Inflammatory macrophage (primary cell): ENCODE measurements at places on chromosomes 12 and 14.

DNA sequence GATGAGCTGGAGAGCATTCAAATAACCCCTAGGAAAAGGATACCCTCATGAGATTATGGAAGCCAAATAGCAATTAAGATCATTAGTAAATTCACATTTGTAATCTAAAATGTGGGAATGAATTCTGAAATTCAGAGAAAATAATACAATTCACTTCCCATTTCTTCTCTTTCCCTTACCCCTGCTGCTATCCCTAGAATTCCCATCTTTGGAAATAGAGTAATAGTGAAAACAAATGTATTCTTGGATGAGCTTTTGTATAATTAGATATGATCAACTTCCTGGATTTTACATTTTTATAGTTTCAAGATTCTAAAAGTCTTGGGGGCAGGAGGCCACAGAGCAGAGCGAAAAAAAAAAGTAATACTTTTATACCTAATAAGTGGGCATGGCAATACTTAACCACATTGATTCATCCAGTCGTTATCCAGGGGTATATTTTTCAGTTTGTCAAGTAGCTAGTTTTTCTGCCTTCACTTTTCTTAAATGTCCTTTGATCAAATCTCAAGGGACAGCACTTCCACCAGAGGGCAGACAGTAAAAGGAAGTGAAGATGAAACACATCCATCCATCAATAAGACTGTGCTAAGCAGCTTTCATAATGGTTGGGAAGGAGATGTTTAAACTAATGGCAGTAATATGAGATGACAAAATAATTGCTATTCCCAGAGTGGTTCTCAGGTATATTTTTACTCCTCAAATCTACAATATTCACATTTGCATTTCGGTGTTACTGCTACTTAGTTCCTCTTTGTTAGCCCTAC, 401.3 kb downstream of the DIO2 start:
- no peak for DNase-seq

DNA sequence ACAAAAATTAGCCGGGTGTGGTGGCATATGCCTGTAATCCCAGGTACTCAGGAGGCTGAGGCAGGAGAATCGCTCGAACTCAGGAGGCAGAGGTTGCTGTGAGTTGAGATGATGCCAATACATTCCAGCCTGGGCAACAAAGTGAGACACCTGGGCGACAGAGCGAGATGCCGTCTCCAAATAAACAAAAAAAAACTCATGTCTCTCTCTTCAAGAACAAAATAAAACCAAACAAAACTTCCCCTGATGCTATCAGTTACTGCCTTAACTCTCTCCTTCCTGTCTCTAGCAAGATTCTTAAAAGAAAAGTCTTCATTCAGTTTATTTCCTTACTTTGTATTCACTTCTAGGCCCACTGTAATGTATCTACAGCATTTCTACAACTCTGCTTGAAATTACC, 20.8 kb downstream of the KLHL28 start:
- DNase-seq: no peak

- no peak for DNase-seq
Observed at GRCh38 chr14:26463136-26463535, 134.7 kb downstream of the NOVA1 start.

GRCh38 chr12:51025338-51025835, 797 bp downstream of the SLC11A2 start:
- DNase-seq: no peak

DNA sequence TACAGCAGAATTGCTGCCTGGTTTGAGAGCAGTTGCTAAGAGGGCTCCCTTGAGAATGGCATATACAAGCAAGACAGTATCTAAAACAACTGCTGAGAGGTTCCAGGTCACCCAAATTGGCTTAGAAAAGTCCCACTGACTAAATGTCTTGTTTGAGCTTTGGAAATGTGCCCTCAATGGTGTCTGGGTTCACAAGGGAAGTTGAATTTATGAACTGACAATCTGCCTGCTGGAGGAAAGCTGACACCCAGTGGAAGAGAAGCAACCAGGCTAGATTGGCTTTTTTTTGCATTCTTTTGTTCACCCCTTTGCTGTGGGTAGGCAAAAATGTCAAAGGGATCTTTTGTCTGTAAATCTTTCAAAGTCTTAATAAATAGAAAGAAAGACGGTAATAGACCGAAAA, 44.6 kb upstream of the NPFF start:
- no peak for DNase-seq

DNA sequence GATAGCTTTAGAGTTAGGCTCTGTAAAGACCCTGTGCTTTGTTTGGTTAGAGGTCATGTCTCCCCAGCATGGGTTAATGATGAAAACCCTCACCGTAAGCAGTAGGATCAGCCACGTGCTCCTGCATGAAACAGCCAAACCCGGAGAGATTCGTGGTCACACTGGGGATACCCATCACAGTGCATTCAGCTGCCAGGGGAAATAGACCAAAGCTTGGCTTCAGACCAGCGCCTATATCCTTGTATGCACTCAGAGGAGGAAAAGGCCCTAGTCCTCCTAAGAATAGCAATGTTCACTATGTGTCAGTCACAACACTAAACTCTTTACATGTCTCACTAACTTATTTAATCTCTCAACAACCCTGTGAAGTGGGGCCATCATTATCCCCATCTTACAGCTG, 16.3 kb downstream of the SPX start:
- no peak for DNase-seq

DNA sequence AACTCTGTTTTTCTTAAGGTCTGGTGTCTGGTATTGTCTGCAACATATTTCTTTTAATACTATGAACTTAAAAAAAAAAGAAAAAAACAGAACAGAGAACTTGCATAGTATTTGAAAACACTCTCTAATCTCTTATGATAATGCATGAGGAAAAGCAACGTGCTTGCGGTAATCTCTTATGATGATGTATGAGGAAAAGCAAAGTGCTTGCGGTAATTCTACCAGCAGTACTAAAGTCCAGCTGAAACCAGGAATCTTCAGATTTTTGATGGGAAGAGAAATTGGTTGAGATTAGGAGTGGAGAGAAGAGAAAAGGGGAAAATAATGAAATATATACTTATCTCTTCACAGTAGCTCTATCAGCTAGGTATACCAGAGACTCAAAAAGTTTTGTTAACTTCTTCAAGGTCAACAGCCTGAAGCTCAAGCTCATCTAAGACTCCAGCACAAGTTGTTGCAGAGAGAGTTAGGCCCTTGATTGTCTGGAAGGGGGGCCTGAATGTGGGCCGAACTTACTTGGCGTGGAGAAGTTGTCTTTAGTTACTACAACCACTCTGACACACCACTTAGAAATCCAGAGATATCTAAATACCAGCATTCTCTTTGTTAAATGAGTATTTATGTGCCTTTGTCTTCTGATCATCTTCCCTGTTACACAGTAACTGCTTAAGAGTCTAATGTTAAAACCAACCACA, 240.4 kb downstream of the PRKD1 start:
- DNase-seq: no peak

- DNase-seq: peak; percentile 97
Observed at GRCh38 chr14:55107766-55108554, 21.1 kb upstream of the LGALS3 start.

GRCh38 chr12:53756300-53757100, 4.7 kb upstream of the CISTR start:
- no peak for DNase-seq

DNA sequence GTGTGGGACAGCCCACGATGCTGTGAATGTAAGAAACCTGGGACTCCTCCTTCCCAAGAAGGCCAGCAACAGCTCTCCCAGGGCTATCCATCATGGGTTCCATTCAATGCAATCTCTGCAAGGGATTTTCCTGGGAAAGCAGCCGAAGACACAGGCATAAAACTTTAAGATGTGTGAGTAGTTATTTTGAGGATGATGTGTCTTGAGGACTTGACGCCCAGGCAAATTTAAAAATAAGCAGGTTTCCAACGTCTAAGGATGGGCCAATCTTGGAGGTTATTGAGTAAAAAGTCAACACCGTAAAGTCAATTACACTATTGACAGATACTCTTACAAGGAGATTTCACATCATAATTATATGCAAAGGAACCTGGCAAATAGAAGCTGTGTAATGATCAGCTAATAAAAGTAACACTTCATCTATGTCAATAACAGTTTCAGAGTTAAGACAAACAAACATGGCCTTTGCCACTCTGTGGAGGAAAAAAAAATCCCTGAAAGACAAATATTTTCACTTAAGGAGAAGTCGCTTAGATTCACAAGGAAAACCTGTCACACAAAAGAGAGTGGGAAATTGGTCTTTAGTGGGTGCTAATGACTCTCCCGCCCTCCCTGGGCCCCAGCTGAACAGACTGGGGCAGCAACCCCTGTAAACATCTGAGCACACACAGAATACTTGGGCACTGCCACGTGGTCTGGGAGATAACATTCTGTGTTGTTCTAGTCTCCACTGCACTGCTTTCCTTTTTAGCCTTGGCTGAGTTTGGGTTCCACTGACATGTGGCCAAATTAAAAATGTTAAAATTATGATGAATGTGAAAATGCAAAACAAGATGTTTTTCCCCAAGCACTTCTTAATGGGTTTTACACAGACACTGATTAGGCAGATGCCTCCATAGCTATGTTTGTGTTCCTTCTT, 240.9 kb downstream of the FOXN3 start:
- DNase-seq: no peak

GRCh38 chr14:60760644-60761364, 26.2 kb downstream of the MNAT1 start:
- DNase-seq: no peak

- DNase-seq: peak; percentile 12
Observed at GRCh38 chr14:86462193-86462753, 932.3 kb downstream of the FLRT2 start.

DNA sequence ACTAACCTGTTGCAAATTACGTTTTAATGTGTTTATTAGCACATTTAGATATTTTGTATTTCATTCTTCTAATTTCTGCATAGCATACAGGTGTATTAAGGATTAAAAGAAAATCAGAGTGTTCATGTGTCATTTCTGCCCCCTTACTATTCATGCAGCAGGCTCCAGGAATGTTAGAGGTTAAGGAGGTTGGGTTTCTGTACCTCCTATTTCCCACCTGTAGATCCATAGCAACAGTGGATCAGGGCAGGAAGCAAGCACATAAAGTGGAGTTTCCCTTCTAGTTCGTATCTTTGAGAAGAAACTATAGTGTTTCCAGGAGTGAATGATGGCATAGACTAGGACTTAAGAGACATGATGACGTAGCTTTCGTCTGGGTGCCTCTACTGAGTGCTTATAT, 18.9 kb downstream of the JKAMP start:
- DNase-seq: no peak

GRCh38 chr14:54659365-54659764, 92.4 kb downstream of the SAMD4A start:
- DNase-seq: no peak

DNA sequence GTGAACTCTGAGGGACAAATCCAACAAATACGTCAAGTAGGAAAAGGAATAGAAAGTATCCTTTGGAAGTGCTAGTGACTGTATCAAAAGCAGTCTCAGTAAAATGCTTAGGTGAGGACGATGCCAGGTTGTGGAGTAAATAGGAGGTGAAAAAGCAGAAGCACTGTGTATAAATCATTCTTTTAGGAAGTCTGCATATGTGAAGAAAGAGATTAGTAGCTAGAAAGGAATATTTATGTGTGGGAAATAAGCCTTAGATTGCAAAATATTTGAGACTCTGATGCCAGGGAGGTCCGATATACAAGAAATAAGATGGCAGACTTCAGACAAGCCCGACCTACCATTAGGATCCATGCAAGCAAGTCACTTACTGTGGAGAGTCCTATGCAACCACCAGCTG, 7.9 kb downstream of the CEP128 start:
- no peak for DNase-seq

- DNase-seq: no peak
Observed at GRCh38 chr12:12996209-12996608, 3.9 kb downstream of the HEBP1 start.

- DNase-seq: peak; percentile 47
Observed at GRCh38 chr12:94458877-94459727, 565 bp downstream of the CEP83 start.

DNA sequence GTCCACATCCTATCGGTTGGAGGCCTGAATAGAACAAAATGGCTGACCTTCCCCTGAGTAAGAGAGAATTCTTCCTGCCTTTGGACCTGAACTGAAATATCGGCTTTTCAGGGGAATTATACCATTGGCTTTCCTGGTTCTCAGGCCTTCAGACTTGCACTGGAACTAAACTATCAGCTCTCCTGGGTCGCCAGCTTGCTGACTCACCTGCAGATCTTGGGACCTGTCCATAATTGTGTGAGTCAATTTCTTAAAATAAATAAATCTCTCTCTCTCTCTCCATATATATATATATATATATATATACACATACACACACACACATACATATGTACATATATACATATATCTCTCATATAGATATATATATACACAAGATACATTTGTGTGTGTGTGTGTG, 41.6 kb downstream of the KCNK10 start:
- DNase-seq: no peak

- DNase-seq: no peak
Observed at GRCh38 chr12:22860926-22861325, 236.0 kb downstream of the ETNK1 start.

DNA sequence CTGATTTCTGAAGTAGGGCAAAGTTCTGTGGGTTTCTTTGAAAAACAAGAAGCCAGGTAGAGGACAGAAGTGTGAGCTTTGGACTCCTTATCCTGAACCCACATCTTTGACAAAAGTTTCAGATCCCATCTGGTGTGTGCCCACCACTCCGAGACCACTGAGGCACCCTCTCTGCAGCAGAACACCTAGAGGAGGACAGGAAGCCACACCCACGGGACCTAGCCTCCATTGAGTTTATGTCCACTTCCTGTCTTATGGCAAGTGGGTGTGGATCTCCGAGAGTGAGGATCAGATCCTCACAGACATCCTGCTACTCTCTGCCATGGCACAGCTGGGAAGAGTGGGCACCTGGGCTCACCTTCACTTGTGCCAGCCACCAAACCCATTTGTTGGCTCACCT, 16.8 kb upstream of the OR6S1 start:
- DNase-seq: no peak

DNA sequence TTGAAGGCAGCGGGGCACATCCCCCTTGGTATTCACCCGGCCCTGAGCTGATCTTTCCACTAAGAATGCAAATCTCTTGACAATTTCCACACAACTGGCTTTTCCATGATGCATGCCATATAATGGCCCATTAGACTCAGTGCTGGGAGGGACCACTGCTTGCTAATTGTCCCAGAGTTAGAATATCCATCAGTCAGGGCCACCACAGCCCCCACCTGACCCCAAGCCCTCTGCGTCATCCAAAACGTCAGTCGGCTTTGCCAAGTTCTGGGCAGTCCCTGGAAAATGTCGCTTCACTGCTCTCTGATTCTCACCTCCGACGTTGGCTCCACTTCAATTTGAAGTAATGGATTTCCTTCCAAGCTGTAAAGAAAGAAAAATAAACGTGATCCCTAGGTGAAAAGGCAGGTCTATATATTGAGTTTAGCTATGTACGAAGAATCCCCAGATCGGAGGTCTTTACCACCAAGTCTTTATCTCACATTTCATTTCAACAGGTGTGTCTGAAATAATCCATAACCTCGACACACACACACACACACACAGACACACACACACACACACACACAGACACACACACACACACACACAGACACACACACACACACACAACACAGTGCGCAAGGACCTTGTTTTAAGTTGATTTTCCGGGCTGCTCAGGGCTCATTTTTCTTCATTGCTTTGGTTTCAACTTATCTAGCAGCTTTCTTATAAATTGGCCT, 165.5 kb upstream of the NOS1 start:
- DNase-seq: no peak
